Activated CD4-positive, alpha-beta T cell treated with anti-CD3 and anti-CD28 coated beads, Interleukin-2, Interleukin-4, amounts not matched to agents 100 ng/mL and 50 ng/mL, durations not matched to agents 16 hours and 8 hours (primary cell): ENCODE measurements at places on chromosomes 6 and 20.
A peak's percentile ranks its signal among the peaks of the same experiment; 100 is the strongest.

DNA sequence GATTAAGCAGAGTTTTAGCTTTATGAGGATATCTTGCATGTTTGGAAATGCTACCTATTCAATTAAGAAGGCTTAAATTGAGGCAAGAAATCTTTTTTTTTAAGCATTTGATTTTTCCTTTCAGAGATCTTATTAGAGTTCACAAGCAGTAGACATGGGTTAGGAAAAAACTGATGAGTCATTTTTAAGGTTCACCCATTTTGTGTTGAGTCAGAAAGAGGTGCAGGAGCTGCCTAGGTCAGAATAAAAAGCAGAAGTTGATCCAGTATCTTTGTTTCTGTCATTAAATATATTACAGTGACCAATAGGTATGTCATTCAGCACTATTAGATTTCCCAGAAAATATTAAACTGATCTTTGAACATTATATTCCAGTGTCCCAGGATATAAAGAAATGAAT is 306.8 kb downstream of the LMBRD1 start:
- no peak for DNase-seq

GRCh38 chr6:157024745-157025144 is 247.6 kb downstream of the ARID1B start:
- DNase-seq = no peak

- DNase-seq = no peak
These were observed 391.0 kb downstream of the CDC5L start for GRCh38 chr6:44778513-44778912.

GRCh38 chr6:38612143-38612965 is 27.4 kb downstream of the BTBD9 start:
- DNase-seq = no peak

GRCh38 chr6:12601881-12602280 is 114.7 kb upstream of the PHACTR1 start:
- DNase-seq = no peak

GRCh38 chr6:133957780-133958242 is 4.8 kb downstream of the TBPL1 start:
- no peak for DNase-seq

DNA sequence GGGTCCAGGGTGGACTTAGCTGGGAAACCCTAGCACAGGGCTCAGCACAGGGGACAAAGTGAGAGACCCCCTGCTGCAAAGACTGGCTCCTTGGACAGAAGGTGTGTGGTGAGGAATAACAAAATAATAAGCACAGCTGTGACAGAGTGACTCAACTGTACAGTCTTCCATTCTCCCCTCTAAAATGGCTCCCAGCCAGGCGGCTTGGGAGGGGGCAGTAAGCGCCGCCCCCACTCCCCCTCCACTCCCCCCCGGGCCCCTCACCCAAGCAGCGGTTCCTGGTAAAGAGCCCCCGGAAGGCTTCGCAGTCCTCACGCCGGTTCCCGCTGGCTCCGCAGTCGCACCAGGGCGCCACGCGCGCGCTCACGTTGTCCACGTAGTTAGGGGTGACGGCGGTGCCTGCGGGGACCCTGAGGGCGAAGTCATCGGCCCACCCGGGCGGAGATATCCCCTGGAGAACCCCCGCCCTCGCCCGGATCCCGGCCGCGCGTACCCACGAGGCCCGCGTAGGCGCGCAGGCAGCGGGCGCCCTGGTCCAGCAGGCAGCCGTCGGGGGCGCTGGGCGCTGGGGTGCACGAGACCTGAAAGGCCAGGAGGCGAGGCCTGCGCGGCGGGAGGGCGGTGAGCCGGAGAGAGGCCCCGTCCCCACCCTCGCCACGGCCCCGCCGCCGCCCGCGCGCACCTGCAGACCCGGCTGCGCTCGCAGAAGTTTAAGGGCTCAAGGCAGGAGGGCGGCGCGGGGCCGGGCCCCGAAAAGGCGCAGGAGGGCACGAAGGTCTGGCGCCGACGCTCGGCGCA is 2.7 kb downstream of the GFRA4 start:
- DNase-seq = no peak

DNA sequence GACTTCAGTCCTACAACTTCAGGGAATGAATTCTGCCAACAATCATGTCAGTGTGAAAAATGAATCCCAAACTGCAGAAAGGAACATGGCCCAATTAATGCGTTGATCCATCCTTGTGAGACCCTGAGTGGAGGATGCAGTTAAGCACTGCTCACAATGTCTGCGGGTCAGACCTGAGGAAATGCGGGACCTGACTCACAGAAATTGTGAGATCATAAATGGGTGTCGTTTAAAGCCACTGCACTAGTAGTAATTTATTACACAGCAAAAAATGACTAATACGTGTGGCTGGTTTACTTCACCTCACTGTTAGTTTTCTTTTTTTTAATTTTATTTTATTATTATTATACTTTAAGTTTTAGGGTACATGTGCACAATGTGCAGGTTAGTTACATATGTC is 505.0 kb downstream of the PRKN start:
- no peak for DNase-seq

- DNase-seq = no peak
These were observed 6.8 kb downstream of the CLDN20 start for GRCh38 chr6:155270561-155271091.

DNA sequence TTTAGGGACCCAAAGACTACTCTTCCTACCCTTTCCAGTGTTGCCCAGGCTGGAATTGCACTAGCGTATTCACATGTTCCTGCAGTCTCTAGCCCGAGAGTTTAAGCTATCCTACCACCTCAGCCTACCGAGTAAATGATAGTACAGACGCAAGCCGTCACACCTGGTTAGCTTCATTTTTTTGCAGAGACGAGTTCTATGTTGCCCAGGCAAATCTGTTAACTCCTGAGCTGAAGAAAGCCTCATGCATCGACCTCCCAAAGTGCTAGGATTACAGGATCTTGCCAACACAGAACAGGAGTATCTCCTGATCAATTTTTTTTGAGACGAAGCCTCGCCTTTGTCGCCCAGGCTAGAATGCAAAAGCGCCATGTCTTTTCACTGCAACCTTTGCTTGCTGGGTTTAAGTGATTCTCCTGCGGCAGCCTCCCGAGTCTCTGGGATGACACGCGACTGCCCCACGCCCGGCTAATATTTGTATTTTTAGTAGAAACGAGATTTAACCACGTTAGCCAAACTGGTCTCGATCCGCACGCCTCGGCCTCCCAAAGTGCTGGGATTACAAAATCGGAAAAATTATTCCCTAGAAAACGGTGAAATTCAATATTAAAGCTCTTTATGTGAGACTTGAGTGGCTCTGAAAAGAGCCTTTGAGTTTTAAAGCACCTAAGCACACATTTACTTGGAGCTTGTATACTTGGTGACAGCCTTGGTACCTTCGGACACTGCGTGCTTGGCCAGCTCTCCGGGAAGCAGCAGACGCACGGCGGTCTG is 128.5 kb downstream of the HFE start:
- DNase-seq = peak; percentile 61

DNA sequence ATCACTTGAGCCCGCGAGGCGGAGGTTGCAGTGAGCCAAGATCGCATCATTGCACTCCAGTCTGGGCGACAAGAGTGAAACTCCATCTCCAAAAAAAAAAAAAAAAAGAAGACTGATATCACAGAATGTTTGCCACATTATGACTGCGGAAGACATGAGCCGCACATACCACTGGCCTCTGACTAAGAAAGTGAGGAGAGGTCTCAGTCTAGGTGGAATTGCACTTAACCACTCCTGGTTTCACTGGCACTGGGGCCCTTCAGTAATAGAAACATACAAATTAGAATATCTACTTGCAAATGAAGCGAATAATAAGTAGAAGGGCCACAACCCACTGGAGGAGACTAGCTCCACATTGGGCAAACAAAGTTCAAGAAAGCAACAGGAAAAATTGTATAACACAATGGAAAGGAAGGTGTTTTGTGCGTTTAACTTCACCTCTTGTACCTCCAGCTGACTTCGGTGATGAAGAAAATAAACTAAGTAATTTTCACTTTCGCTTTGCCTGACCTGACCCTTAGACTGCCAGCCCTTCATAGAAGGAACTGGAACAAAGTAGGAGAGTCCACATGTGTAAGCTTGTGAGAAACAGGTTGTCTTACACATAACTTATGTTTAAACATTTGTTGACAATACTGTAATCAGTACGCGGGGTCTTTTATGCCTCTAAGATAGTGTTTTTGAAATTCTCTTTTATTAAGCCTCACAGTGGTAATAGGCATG is 147.5 kb upstream of the TSHZ2 start:
- DNase-seq = no peak

- no peak for DNase-seq
These were observed 39.1 kb upstream of the MROH8 start for GRCh38 chr20:37218441-37218840.

- DNase-seq = no peak
These were observed 75.4 kb downstream of the TMEM244 start for GRCh38 chr6:129785756-129786135.

- DNase-seq = no peak
These were observed 81.0 kb downstream of the EDN1 start for GRCh38 chr6:12371151-12371550.

- DNase-seq = peak; percentile 27
These were observed 10.1 kb upstream of the ZNF337 start for GRCh38 chr20:25706793-25707192.

DNA sequence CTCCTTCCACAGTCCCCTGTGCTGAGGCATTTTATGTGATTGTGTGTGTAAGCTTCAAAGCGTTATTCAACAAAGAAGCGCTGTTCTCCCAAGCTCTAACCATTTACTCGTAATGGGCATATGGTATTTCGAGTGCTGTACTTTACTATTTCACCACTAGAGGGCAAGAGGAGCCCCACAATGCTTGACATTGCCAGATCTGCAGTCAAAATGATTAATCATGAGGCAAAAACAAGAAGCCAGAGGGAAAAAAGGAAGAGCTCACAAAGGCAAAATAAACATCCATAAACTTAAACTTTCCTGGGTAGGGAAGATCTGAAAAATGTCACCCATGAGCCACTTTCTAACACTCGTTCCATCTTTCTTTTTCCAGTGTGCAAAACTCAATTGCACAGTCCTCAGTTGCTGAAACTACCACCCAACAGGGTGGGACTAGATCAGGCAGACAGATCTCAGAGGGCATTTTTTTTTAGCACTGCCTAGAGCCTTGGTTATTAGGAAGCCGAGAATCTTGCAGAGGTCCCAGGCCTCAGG is 215.0 kb upstream of the PLCB4 start:
- peak; percentile 48 for DNase-seq
